ENCODE measurements at places on chromosomes 16 and 17.

- no peak for DNase-seq
Measured at GRCh38 chr16:69423189-69423588, 1.2 kb upstream of the CYB5B start.

DNA sequence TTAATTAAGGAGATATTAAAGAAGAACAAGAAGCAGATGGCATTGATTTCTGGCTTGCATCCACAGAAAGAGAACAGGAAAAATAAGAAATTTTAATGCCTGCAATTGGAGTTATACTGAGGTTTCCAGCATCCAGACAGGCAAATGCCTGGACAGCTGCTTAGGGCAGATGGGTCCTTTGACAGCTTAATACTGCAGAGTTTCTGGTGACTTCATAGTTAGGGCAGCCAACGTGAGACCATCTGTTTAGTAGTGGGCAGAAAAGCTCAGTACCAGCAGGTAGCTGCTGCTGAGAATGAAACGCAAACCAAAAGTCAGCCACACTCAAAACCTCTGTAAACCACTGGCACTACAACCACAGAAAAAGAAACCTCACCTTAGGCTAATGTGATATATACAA, 109.8 kb downstream of the CDK5R1 start:
- no peak for DNase-seq

- DNase-seq, result no peak
Measured at GRCh38 chr17:65278050-65278819, 141.1 kb downstream of the RGS9 start.

GRCh38 chr16:3389663-3390338, 11.0 kb downstream of the ZSCAN32 start:
- DNase-seq, result no peak
